B cell (primary cell): ENCODE measurements at places on chromosomes 11 and 22.

- DNase-seq = peak; percentile 28
Observed at GRCh38 chr11:63814383-63814736, 1.1 kb downstream of the SPINDOC start.

GRCh38 chr11:86205421-86206336 is 38.9 kb upstream of the EED start:
- no peak for DNase-seq

DNA sequence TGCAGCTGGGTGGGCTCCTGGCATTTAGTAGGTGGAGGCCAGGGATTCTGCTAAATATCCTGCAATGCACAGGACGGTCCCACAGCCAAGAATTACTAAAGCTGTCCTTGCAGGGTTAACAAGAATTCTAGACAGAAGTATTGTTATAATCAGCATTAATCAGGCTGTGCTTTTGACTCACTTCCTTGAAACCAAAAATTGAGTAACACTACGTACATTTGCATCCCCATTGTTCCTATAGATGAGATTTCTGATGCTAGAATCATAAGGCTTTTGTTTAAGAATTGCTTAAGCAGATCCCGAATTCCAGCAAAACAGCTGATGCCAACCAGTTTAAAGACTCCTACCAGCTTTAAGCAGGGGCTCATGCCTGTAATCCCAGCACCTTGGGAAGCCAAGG is 11.4 kb downstream of the SLC6A5 start:
- DNase-seq = no peak

DNA sequence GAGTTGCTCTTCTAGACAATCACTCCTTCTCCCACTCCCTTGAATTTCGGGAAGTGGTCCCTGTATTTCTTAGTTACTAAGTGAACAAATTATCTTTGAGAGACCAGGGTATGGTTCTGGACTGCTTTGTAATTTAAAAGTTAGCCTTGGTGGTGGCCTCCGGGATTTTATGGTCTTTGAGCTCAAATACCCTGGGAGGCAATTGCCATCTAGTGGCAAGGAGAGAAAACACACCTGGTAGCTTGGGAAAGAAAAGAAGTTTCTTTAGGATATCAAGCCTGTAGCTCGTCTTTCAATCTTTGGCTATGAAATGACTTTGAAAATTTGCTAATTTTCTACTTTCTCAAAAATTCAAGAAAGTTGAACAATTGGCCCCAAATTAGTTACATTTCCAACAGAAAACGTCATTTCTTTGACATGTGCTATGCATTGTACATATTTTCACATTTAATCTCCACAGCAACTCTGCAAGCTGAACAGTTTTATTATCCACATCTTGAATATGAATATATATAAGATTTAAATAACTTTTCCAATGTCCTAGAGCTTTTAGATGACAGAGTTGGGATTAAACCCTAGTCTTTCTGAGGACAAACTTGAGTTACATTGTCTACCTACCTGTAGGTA is 39.1 kb downstream of the MMP27 start:
- DNase-seq = peak; percentile 55

DNA sequence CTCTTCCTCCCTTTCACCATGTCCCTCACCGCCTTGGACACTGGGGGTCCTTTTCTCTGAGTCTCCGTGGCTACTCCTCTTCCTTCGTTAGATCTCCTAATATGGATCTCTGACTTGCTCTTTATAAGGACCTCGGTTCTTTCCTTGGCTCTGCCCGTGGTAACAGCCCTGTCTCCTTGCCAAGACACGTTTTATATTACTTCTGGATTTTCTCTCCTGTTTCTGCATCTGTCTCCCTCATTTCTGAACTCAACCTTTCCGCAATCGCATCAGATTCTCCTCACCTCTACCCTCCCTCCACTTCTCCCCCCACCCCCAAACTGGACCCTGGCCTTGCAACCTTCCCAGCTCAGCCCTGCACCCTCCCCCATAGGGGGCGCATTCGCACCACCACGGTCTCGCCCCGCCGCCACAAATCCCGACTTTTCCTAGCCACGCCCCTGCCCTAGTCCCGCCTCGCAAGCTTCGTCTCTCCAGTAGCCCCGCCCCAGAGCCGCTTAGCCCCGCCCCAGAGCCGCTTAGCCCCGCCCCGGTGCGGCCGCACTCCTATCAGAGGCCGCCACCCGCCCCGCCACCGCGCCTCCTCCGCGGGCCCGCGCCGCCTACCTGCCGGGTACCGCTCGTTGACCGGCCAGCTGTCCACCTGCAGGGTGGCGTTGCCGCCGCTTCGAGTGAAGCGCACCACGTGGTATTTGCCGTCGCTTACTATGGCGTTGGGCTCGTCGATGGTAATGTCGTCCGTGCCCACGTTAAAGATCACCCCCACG is 39.0 kb downstream of the SLC22A12 start:
- no peak for DNase-seq

DNA sequence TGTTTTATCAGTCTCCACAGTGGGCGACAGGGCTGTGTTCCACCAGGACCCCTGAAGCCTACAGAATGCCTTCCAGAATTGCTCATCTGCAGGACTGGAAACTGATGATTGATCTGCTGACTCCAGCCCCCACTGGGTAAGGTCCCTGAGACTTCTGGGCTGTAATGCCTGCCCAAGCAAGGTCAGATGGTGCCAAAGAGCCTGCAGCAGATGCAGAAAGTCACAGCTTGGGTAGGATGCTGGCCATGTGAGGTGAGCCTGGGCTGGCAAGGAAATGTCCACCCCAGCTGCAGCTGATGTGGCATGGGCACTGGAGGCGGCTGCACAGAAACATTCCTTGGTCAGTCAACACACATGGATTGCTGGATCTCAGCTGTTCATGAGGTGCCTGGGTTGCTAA is 30.9 kb downstream of the LRRC32 start:
- DNase-seq = no peak

DNA sequence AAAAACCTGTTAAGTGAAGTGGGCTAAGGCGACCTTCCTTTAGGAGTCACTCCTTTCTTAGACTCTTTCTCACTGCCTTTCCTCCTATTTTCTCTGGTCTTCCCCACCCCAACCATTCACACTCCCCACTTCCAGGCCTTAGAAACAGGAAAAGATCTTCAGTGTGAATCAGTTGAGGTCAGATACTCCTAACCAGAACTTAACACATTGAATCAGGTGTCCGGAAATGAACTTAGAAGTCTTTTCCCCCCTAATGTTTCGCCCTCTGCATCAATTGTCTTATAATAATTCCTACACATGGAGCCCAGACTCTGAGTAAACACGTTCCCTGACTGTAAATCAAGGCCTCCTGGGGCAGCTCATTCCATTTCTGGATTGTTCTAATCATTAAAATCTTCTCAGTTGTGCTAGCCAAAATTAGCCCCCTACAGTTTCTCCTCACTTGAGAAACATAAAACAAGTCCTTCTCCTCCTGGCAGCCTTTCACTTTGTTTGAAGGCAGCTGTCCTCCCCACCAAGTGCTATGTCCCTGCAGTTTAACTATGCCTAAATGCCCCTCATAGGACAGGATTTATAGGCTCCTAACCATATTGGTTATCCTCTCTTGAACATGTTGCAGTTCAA is 32.7 kb upstream of the USP47 start:
- DNase-seq = no peak

GRCh38 chr11:77510095-77510494 is 36.2 kb upstream of the PAK1 start:
- DNase-seq = no peak

GRCh38 chr11:107851704-107852310 is 6.8 kb downstream of the SLC35F2 start:
- DNase-seq = no peak

DNA sequence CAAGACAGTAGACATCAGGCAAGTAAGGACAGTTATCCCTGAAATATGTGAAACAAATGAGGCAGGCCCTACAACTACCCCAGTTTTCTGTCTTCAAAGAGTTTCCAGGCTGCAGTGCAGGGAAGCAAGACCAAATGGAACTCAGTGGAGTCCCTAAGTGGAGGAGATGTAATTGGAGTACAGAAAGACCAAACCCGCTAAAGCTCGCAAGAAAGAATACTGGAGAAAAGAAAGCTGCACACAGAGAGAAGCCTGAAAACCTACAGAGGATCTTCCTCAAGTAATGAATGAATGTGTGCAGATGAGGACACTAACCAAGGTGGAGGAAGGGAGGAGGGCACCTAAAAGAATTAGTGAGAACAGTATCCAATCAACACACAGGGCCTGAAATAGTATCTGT is 1.3 kb upstream of the OR56A3 start:
- no peak for DNase-seq

GRCh38 chr22:46462726-46463371 is 74.6 kb downstream of the CELSR1 start:
- no peak for DNase-seq

- DNase-seq = peak; percentile 26
Observed at GRCh38 chr22:29580200-29580810, 608 bp downstream of the NIPSNAP1 start.

DNA sequence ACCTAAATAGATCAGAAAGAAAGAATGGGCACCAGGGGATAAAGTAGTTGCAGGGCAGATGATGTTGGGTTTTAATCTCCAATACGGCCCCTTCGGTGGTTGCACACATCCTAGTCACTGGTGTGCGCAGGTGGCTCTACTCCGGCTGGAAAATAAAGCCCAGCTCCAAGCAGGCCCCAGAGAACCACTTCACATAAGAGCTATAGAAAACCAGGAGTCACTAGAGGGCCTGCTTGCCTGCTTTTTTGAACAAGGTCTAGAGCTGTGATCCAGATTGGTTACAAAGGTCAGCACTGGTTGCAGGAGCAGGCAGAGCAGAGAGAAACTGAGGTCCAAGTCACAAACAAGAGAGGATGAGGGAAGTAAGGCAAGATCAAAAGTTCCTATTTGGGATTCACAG is 41.5 kb upstream of the MS4A8 start:
- no peak for DNase-seq

DNA sequence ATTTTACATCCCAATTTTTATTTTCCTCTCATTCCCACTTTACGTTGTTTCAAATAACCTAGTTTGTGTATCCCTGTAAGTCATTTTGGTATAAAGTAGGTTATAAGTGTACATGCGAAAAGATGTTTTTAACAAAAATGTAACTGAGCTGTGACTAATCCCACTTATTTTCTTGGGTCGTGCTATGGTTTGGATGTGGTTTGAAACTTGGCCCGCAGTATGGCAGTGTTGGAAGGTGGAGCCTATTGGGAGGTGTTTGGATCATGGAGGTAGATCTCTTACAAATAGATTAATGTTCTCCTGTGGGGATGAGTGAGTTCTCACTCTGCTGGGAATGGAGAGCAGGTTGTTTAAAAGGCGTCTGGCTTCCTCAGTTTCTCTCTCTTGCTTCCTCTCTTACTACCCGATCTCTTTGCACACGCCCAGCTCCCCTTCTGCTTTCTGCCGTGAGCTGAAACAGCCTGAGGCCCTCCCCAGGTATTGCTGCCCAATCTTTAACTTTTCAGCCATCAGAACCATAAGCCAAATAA is 7.2 kb downstream of the RPL27A start:
- DNase-seq = no peak

- DNase-seq = no peak
Observed at GRCh38 chr22:39580006-39580441, 9.5 kb downstream of the CACNA1I start.

DNA sequence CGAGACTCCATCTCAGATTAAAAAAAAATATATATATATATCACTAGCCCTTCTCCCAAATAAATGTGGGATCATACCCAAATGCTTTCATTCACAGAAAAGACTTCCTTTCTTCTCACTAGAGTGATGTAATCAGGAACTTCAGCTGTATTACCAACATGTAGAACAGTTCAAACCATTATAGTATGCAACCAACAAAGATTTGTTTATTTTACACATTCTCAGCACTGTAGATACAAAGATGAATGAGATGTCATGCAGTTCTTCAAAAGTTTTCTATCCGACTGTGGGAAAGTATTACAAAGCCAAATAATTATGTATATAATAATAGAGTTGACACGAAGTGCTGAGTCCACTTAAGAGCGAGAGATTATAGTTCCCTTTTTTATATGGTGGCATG is 22.2 kb upstream of the ZNF143 start:
- no peak for DNase-seq

GRCh38 chr22:23110190-23110921 is 31.4 kb downstream of the RSPH14 start:
- no peak for DNase-seq

GRCh38 chr11:61666684-61667297 is 13.4 kb upstream of the DAGLA start:
- no peak for DNase-seq

DNA sequence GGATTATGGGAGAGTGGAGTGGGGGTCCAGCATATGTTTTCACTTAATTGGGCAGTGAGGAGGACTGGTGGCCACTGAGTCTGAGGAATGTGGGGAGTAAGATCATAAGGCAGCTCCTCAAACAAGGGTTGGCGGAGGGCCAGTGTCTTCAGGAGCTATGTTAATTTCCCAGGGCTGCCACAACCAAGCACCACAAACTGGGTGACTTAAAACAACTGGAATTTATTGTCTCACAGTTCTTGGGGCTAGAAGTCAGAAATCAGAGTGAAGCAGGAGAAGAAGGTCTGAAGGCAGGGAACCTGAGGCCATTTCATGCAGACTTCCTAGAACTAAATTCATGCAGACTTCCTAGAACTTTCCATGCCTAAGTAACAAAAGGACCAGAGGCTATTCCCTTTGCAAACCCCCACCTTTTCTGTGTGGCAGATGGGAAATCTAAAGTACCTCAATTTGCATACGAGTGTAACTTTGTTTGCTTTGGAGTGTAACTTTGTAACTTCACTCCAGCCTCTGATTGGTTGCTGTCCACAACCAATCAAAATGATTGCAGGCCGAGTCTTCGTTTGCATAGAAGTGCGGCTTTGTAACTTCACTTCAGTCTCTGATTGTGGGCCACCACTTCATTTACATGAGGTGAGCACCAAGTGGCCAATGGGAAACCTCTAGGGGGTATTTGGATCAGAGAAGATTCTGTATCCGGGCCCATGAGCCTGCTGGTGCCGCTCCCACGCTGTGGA is 50.5 kb upstream of the ZBED5 start:
- no peak for DNase-seq

- no peak for DNase-seq
Observed at GRCh38 chr11:105167244-105167643, 27.7 kb upstream of the CARD18 start.

- DNase-seq = no peak
Observed at GRCh38 chr22:24043958-24044357, 32.9 kb downstream of the CABIN1 start.

DNA sequence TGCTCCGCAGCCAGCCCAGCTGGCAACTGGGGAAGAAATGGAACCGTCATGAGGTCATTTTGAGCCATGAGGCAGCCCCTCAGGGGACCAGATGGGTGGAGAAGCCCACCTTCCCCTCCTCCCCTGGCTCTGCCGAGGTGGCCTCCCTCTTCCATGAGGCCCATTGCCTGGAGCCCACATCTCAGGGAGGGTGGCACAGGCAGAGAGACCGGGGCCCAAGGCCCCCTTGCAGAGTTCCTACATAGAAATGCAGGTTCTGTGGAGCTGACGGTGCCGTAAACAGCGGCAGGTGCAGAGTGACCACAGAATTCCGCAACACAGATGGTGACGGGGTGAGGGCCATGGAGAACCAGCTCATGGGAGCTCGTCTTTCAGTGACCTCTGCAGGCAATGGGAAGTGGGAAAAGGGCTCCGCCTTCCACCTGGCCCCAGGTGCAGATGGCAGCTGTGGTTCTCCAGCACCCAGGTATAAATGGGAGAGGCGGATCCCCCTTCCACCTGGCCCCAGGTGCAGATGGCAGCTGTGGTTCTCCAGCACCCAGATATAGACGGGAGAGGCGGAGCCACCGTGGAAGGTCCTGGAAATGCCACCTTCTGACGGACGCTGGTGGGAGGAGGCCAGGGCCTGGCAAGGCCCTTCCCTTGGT is 765.4 kb downstream of the BRD1 start:
- no peak for DNase-seq

GRCh38 chr11:26193694-26194365 is 138.1 kb upstream of the ANO3 start:
- no peak for DNase-seq

- no peak for DNase-seq
Observed at GRCh38 chr11:117479372-117479771, 151.7 kb downstream of the CEP164 start.
